ENCODE measurements at places on chromosomes 16 and 17.

- DNase-seq = no peak
Measured at GRCh38 chr16:26787924-26788323, 278.8 kb upstream of the C16orf82 start.

DNA sequence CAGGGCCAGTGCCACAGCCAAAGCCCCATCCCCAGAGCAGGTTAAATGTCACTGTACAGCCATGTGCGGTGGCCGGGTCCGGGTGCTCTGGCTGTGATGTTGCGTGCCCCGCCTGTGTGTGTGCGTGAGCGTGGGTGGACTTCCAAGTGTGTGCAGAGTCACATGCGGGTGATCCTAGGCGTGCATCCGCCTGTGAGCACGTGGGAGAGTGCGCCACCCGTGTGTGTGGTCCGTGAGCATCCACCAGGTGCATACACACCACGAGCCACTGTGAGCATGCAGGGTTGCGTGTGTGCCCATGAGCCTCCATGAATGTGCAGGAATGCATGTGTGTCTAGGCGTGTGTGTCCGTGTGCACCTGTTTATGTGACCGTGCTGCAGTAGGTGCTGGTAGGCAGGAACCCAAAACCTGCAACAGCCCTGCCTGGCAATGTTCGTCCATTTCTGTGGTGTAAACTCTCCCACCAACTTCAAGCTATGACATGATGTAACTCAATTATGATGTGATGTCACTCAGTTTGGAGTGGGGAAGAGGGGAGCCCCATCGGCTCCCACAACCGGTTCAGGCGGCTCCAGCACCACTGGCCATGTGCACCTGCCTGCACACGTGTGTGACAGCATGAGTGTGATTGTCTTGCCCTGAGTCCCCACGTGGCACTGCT, 37.6 kb upstream of the ACSF3 start:
- no peak for DNase-seq

DNA sequence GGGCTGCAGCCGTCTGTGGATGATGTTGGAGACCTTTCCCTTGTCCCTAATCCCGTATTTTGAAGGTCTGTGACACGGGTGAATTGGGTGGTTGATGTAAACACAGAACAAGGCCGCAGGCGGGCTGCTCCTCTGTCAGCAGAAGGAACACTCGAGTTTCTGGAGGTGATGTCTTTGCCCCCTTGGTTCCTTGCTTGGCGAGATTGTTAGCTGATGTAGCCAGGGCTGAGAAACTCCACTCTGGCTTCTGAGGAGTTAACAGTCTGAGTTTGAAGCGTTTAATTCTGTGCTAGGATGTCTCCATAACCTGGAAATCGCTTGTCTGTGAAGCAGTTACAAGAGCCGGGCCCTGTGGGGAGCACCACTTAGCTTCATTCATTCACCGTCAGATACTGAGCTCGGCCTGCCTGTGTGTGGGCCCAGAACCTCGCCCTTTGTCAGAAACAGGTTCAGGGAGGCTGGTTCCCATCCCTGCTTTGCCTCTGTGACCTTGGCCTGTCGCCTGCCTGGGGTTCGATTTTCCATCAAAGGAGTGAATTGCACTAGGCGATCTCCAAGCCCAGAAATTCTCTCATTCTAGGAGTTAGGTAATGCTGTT, 1.3 kb downstream of the MAPK8IP3 start:
- DNase-seq = no peak

DNA sequence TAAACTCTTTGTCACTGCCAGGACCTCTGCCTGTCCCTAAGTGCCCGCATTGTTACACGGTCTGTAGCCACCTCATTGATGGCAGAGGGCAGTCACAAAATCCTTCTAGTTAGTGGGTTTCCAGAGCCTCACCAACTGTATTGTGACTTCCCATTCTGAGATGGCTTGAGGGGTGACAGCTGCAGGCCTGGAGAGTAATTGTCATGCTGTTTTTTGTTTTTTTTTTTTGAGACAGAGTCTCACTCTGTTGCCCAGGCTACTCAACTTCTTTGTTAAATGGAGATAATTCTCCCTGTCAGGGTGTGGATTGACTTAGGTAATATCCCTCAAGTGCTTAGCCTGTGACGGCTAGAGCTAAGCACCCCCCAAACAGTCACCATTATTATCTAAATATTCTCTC, 77.9 kb downstream of the SDR42E1 start:
- no peak for DNase-seq

- DNase-seq = peak; percentile 73
Measured at GRCh38 chr16:83898463-83899271, at the start of gene MLYCD. TSS of gene MLYCD (plus strand) at chr16:83899115. CDS start at chr16:83899145, 30 bp downstream.

All from NCI-H510A (cell line).